ENCODE measurements at places on chromosomes 13 and 19. TPM values are rescaled to one million over a fixed set of nuclear protein-coding genes. Genes with fewer than 3 reads are reported as not detected.

- DNase-seq: no peak
- H3K27me3 ChIP-seq: no peaks in the 10 kb centered on the region
- H3K27ac ChIP-seq: no peak overlapping the region
- H3K4me1 ChIP-seq: no peaks in the 10 kb centered on the region
- no peak overlapping the region for H3K4me3 ChIP-seq
Measured at GRCh38 chr13:38417727-38418126, 68.1 kb downstream of the UFM1 start.

DNA sequence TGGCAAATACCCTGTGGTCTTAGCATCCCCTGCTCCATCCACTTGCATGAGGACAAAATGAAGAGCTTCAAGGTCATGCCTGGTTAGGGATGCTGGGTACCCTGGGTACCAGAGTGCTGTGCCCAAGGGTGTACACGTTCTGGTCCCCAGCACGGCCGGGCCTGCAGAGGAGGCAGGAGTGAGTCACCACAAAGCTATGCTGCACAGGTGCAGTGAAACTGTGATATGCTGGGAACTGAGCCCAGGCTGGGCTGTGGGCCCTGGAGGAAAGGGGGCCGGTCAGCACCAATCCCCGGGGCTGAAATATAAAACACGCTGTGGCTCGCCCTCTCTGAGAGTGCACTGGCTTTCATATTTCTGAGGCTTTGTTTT, 95.1 kb downstream of the TSHZ3 start:
- H3K36me3 ChIP-seq: no peaks in the 10 kb centered on the region
- no peaks in the 10 kb centered on the region for H3K4me1 ChIP-seq
- no peak for DNase-seq
- H3K27me3 ChIP-seq: no peaks in the 10 kb centered on the region
- H3K27ac ChIP-seq: no peak overlapping the region
- H3K4me3 ChIP-seq: no peak overlapping the region

- no peaks in the 10 kb centered on the region for H3K4me1 ChIP-seq
- no peaks in the 10 kb centered on the region for H3K36me3 ChIP-seq
- no peak overlapping the region for H3K27ac ChIP-seq
- DNase-seq: no peak
- no peak overlapping the region for H3K4me3 ChIP-seq
- H3K27me3 ChIP-seq: no peaks in the 10 kb centered on the region
Measured at GRCh38 chr13:114173745-114174144, 5.3 kb upstream of the CFAP97D2 start.

Gene DENND1C
- total RNA-seq: 4.5 TPM

Gene SUGP1
- 53.6 TPM for total RNA-seq

DNA sequence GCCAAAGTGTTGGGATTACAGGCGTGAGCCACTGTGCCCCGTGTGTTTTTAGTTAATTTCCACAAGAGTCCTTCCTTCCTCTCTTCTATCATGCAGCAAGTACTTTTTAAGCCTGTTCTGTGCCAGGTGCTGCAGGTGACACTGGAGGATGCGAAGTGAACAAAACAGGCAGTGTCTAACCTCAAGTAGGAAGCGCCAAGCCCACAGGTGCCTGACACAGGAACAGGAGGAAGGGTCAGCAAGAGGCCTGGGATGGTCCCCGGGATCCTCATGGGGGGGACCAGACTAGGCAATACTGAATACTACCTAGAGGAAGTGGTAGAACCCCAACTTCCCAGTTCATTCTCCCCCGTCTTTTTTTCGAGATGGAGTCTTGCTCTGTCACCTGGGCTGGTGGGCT, 1.8 kb upstream of the CALR start:
- H3K4me3 ChIP-seq: no peak overlapping the region
- H3K27ac ChIP-seq: no peak overlapping the region
- no peaks in the 10 kb centered on the region for H3K27me3 ChIP-seq

DNA sequence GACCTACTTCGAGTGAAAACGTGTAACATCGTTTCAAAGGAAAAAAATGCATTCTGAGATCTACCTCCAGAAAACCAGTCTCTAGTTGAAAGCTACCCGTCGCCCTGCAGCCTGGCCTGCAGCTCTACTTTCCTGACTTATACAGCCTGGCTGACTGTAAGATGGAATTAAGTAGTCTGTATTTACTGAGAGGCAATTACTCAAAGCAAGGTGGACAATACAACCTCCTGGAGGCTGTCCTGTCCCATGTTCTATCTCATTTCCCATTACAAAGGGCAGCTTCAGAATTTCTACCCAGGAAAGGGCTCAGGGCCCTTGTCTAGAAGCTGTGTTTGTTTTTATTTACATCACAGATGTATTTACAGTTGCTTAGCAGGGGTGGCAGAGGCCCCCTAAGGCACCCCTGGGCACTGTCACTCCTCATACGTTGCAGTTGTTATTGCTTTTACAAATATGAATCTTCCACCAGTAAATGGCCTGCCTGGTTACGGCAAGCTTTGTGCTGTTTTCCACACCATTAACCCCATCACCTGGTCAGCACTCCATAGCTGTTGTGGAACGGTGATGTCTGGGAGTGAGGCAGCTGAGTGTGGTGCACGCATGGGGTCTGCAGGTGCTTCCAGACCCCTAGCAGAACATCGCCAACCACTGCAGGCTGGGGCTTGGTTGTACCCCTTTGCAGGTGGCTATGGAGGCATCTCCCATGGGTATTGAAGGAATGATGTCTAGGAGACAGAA, 46.3 kb upstream of the MTIF3 start:
- no peaks in the 10 kb centered on the region for H3K36me3 ChIP-seq
- no peak overlapping the region for H3K4me3 ChIP-seq
- no peak for DNase-seq
- H3K27me3 ChIP-seq: no peaks in the 10 kb centered on the region
- H3K4me1 ChIP-seq: no peaks in the 10 kb centered on the region
- no peak overlapping the region for H3K27ac ChIP-seq
